ENCODE measurements at places on chromosomes 11 and 22. TPM values are rescaled to one million over a fixed set of nuclear protein-coding genes. Genes with fewer than 3 reads are reported as not detected.

The MYOD1 gene
- not detected for total RNA-seq

The HPX gene
- not detected for total RNA-seq

The SYT8 gene
- not detected for total RNA-seq

The OR52L1 gene
- total RNA-seq = not detected

The TRIM66 gene
- 0.49 TPM for total RNA-seq

The MUC5B gene
- total RNA-seq = not detected

The SCGB2A2 gene
- not detected for total RNA-seq

The FBLN1 gene
- 128 TPM for total RNA-seq

The MPEG1 gene
- total RNA-seq = not detected

The FOLR3 gene
- total RNA-seq = not detected

The KRTAP5-7 gene
- total RNA-seq = not detected

The TRIM51 gene
- total RNA-seq = not detected

The OR52N1 gene
- not detected for total RNA-seq

The KBTBD3 gene
- total RNA-seq = 1.9 TPM

The PGA3 gene
- total RNA-seq = not detected

The GDPD4 gene
- total RNA-seq = not detected

The OR4C45 gene
- total RNA-seq = not detected

The MS4A8 gene
- total RNA-seq = not detected

The GRAP2 gene
- total RNA-seq = 0.49 TPM

The BIRC3 gene
- 0.07 TPM for total RNA-seq

The NUMA1 gene
- total RNA-seq = 136 TPM

The SPA17 gene
- total RNA-seq = 28.8 TPM

The TRIM6 gene
- total RNA-seq = not detected

The CDC45 gene
- 46.7 TPM for total RNA-seq
